ENCODE measurements at places on chromosomes 3 and 15. TPM values are rescaled to one million over a fixed set of nuclear protein-coding genes. Genes with fewer than 3 reads are reported as not detected.

Gene FSD2
- total RNA-seq, result not detected

Gene GCSAM
- total RNA-seq, result 0.48 TPM

Gene TAMM41
- total RNA-seq, result 9.7 TPM

Gene PLA2G4D
- not detected for total RNA-seq

Gene DOCK3
- 1.0 TPM for total RNA-seq

Gene MNS1
- not detected for total RNA-seq

Gene TP63
- not detected for total RNA-seq

Gene CASR
- not detected for total RNA-seq

Gene PPARG
- total RNA-seq, result 199 TPM

Gene SLC2A2
- total RNA-seq, result not detected

Gene GRM2
- total RNA-seq, result not detected

Gene ITGA11
- 0.48 TPM for total RNA-seq

Gene IMPG2
- 0.32 TPM for total RNA-seq

Gene CNTN3
- total RNA-seq, result 2.2 TPM

Gene B3GNT5
- total RNA-seq, result 7.9 TPM

Gene COPG1
- total RNA-seq, result 148 TPM

Gene ATP8B4
- 32.3 TPM for total RNA-seq

Gene NXPE3
- total RNA-seq, result 11.2 TPM

Gene NEK10
- 0.79 TPM for total RNA-seq

Gene EPHB1
- total RNA-seq, result 0.75 TPM

Gene NEDD4
- 9.5 TPM for total RNA-seq

Gene WDR5B
- 3.7 TPM for total RNA-seq

Gene CYP1A2
- not detected for total RNA-seq

Gene RGMA
- total RNA-seq, result 8.5 TPM

Gene GFM1
- total RNA-seq, result 91.4 TPM

Gene ASB14
- not detected for total RNA-seq

Gene AMT
- total RNA-seq, result 2.5 TPM
